ENCODE measurements at places on chromosomes 6 and 20. TPM values are rescaled to one million over a fixed set of nuclear protein-coding genes. Genes with fewer than 3 reads are reported as not detected.

DNA sequence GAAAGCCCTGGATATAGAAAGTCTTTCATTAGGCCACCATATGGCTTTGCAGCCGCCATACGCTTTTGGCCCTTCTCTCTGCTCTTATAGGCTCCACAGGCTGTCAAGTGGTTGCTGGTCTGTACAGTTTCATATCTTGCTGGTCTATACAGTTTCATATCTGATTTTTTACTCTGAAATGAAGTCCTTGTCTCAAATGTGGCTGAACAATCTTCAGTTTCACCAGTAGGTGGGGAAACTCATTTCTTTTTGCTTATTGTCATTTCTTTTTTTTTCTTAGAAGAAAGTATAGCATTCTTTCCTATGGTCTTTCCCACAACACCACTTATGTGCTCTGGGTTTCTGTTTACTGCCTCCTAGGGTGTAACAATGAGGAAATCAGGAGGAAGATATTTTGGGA, 771.4 kb upstream of the MMS22L start:
- DNase-seq: no peak

DNA sequence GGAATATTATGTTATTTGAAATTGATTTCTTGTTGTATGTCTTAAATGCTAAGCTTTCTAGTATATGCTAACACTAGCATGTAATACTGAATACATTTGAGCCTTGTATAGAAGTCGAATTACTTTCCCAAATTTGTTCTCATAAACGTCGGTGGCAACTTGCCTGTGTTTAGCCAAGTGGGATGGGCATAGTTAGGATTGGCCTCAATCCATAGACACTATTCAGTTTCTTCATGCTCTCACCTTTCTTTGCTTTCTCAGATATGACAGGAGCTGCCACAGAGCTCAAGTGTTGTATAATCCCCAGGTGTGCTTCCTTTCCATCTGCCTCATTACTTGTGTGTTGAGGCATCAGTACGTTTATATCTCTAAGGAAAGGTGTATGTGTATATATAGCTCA, 19.3 kb downstream of the ZNF334 start:
- no peak for DNase-seq

The BTNL2 gene
- total RNA-seq: not detected

The SLPI gene
- not detected for total RNA-seq

GRCh38 chr6:56550301-56550700, 92.4 kb downstream of the DST start:
- DNase-seq: no peak

- no peak for DNase-seq
Observed at GRCh38 chr6:157528931-157529653, 148.1 kb downstream of the ZDHHC14 start.

The COL12A1 gene
- 1.9 TPM for total RNA-seq

Data from H7 (cell line).